ENCODE measurements at places on chromosomes 4 and X. TPM values are rescaled to one million over a fixed set of nuclear protein-coding genes. Genes with fewer than 3 reads are reported as not detected.
A peak's percentile ranks its signal among the peaks of the same experiment; 100 is the strongest.

Gene CD38
- total RNA-seq, result 75.3 TPM

- no peaks in the 10 kb centered on the region for H3K27me3 ChIP-seq
- no peaks in the 10 kb centered on the region for H3K36me3 ChIP-seq
- H3K27ac ChIP-seq, result no peak overlapping the region
- H3K4me3 ChIP-seq, result no peak overlapping the region
Measured at GRCh38 chr4:61531188-61531587, 331.1 kb downstream of the ADGRL3 start.

GRCh38 chr4:119038116-119038841, 97.4 kb upstream of the MYOZ2 start:
- H3K27ac ChIP-seq, result no peak overlapping the region
- H3K36me3 ChIP-seq, result no peaks in the 10 kb centered on the region

Gene GLUD2
- 2.9 TPM for total RNA-seq

GRCh38 chr4:25345744-25346143, 31.3 kb upstream of the ANAPC4 start:
- peaks cover 6% of the 10 kb centered on the region for H3K36me3 ChIP-seq
- peaks cover 3% of the 10 kb centered on the region for H3K4me1 ChIP-seq
- no peak overlapping the region for H3K27ac ChIP-seq
- no peak for DNase-seq
- H3K27me3 ChIP-seq, result no peaks in the 10 kb centered on the region
- H3K4me3 ChIP-seq, result no peak overlapping the region

DNA sequence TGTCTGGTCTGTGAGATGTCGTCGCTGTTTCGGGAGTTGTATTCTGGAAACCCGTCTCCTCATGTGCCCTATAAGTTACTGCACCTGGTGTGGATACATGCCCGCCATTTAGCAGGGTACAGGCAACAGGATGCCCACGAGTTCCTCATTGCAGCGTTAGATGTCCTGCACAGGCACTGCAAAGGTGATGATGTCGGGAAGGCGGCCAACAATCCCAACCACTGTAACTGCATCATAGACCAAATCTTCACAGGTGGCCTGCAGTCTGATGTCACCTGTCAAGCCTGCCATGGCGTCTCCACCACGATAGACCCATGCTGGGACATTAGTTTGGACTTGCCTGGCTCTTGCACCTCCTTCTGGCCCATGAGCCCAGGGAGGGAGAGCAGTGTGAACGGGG, 1.4 kb downstream of the USP27X start:
- peaks cover 12% of the 10 kb centered on the region for H3K4me1 ChIP-seq
- H3K27ac ChIP-seq, result no peak overlapping the region
- H3K4me3 ChIP-seq, result peak overlapping the region; percentile 13
- no peaks in the 10 kb centered on the region for H3K27me3 ChIP-seq
- peaks cover 2% of the 10 kb centered on the region for H3K36me3 ChIP-seq

Gene RXFP1
- total RNA-seq, result not detected

- H3K27me3 ChIP-seq, result no peaks in the 10 kb centered on the region
- no peak overlapping the region for H3K27ac ChIP-seq
- H3K36me3 ChIP-seq, result peaks cover 29% of the 10 kb centered on the region
- no peak for DNase-seq
- no peak overlapping the region for H3K4me3 ChIP-seq
Measured at GRCh38 chrX:44897539-44897938, 24.6 kb downstream of the KDM6A start.

- H3K36me3 ChIP-seq, result peaks cover 51% of the 10 kb centered on the region
- no peaks in the 10 kb centered on the region for H3K27me3 ChIP-seq
- no peak overlapping the region for H3K27ac ChIP-seq
Measured at GRCh38 chr4:184782731-184783373, 42.9 kb downstream of the ACSL1 start.

GRCh38 chrX:66553973-66554372, 84.9 kb downstream of the EDA2R start:
- no peaks in the 10 kb centered on the region for H3K36me3 ChIP-seq
- no peak overlapping the region for H3K27ac ChIP-seq
- no peak for DNase-seq
- no peak overlapping the region for H3K4me3 ChIP-seq

GRCh38 chr4:78953769-78954666, 14.8 kb upstream of the PAQR3 start:
- peaks cover 30% of the 10 kb centered on the region for H3K27me3 ChIP-seq
- H3K27ac ChIP-seq, result no peak overlapping the region

- no peak overlapping the region for H3K27ac ChIP-seq
- H3K4me1 ChIP-seq, result no peaks in the 10 kb centered on the region
- H3K36me3 ChIP-seq, result no peaks in the 10 kb centered on the region
- no peak for DNase-seq
- H3K27me3 ChIP-seq, result peaks cover 1% of the 10 kb centered on the region
Measured at GRCh38 chrX:69289046-69289792, 124.0 kb upstream of the PJA1 start.

DNA sequence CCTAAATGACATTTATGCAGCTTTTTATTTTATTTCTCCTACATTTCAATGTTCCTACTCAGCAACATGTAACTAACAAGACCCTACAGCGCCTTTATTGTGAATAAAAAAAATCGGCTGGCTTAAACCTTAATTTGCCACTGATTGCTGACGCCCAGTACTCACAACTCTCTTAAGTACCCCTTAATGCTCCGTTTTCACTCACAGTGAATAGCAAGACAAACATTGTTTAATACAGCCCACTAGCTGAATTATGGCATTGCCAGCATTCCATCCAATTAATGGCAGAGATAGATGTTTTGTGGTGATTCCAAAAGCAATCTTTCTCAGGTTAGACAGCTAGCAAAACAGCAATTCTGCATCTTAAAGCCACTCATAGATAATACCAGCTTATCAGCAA, 61.1 kb downstream of the PPARGC1A start:
- no peaks in the 10 kb centered on the region for H3K27me3 ChIP-seq
- DNase-seq, result no peak
- H3K36me3 ChIP-seq, result no peaks in the 10 kb centered on the region
- H3K4me1 ChIP-seq, result no peaks in the 10 kb centered on the region
- H3K27ac ChIP-seq, result no peak overlapping the region

DNA sequence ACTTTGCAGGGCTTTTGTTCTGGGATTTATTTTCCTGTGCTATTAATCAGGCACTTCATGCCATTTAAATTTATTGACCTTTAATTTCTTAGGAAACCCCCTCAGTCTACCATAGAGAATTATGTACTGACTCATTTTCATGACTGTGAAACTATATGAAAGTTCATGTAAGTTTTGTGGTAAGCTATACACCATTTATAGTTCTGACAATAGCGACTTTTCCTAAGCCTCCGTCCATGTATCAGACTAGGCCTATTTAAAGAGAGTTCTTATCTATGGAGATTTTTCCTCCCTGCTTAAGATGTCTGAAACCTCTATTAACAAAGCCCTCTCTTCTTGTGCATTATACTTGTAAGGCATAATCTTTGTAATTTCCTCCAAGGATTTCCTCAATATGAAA, 111.6 kb downstream of the AFF2 start:
- no peak for DNase-seq
- H3K4me1 ChIP-seq, result peaks cover 26% of the 10 kb centered on the region
- H3K27ac ChIP-seq, result no peak overlapping the region
- H3K27me3 ChIP-seq, result no peaks in the 10 kb centered on the region
- H3K4me3 ChIP-seq, result no peak overlapping the region
- H3K36me3 ChIP-seq, result no peaks in the 10 kb centered on the region

- H3K4me3 ChIP-seq, result no peak overlapping the region
- H3K27ac ChIP-seq, result no peak overlapping the region
- no peaks in the 10 kb centered on the region for H3K27me3 ChIP-seq
- H3K4me1 ChIP-seq, result peaks cover 29% of the 10 kb centered on the region
Measured at GRCh38 chrX:46328133-46328532, 217.1 kb downstream of the ZNF674 start.

- H3K36me3 ChIP-seq, result no peaks in the 10 kb centered on the region
- no peak overlapping the region for H3K4me3 ChIP-seq
- H3K27me3 ChIP-seq, result peaks cover 24% of the 10 kb centered on the region
- DNase-seq, result no peak
Measured at GRCh38 chr4:176308441-176308840, 11.3 kb upstream of the SPCS3 start.

Gene SPRY1
- 61.8 TPM for total RNA-seq

DNA sequence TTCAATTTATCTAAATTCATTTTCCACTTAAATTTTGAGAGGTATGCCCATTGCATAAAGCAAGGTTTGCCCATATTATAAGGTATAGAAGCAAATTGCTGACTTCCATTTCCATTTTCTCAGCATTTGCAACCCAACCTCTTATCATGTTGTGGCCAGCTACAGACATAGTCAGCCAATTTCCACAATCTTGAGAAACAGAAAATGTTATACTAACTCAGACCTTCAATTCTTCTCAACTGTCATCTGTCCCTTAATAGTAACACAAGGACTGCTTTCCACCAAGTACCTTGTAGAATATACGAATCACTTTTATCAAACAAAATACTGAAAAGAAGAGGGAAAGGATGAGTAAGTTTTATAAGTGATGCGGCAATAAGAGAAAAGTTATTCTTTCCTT, 11.2 kb upstream of the GRIA3 start:
- H3K4me3 ChIP-seq, result no peak overlapping the region
- no peaks in the 10 kb centered on the region for H3K36me3 ChIP-seq
- DNase-seq, result no peak

Gene ARHGAP24
- not detected for total RNA-seq

Gene SPANXD
- total RNA-seq, result not detected

Gene FAT4
- total RNA-seq, result not detected

DNA sequence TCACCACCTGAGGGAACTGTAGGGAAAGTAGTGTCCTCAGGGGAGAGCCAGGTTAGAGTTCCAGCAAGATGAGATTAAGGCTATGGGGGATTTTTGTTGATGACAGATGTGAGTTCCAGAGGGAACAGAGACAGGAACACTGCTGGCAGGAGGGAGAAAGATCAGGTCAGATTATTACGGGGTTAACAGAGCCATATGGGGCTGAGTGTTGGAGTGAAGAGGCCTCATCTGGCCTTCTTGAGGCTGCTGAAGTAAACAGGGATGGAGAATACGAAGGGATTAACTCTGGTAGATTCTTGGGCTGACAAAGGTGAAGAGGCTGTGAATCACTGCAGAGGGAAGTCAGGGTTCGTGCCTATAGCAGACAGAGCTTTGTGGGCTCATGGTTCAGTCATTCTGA, 47.9 kb upstream of the POU4F2 start:
- DNase-seq, result no peak
- no peaks in the 10 kb centered on the region for H3K4me1 ChIP-seq
- peaks cover 7% of the 10 kb centered on the region for H3K27me3 ChIP-seq
- no peak overlapping the region for H3K4me3 ChIP-seq
- no peaks in the 10 kb centered on the region for H3K36me3 ChIP-seq

DNA sequence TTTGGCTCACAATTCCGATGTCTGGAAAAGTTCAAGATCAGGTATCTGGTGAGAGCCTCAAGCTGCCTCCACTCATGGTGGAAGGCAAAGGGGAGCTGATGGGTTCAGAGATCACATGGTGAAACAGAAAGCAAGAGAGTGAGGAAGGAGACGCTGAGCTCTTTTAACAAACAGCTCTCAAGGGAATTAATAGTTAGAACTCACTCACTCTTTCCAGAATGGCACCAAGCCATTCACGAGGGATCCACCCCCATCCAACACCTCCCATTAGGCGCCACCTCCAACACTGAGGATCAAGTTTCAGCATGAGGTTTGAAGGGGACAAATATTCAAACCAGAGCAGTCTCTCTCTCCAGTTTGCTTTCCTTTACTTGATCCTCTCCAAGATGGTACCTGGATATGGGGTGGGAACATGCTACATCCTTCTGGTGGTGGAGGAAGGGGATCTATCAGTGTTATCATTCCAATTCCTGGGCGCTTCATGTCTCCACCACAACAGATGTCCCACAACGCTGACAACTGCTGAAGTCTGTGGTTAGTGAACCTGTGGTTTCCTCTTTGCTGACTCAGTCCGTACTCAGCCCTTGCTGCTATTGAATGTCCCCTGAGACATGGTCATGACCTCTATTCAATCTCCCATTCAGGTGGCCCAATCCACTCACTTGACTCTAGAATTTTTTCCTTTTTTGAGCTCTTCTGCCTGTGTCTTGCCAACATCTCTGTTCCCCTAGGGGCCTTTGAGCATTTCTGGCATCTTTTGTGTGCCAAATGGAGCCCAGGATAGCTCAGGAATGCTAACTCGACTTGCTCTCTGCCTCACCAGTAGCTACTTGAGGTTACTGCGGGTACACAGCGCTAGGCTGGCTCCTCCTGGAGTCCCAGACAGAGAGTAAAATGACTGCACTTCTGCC, 395.2 kb downstream of the MID1IP1 start:
- peaks cover 9% of the 10 kb centered on the region for H3K36me3 ChIP-seq
- peak overlapping the region; percentile 44 for H3K4me3 ChIP-seq
- DNase-seq, result peak; percentile 60
- H3K27ac ChIP-seq, result peak overlapping the region; percentile 92
- no peaks in the 10 kb centered on the region for H3K27me3 ChIP-seq
- H3K4me1 ChIP-seq, result peaks cover 69% of the 10 kb centered on the region

GRCh38 chr4:110164856-110165255, 33.6 kb downstream of the ELOVL6 start:
- H3K4me3 ChIP-seq, result peak overlapping the region; percentile 72
- H3K4me1 ChIP-seq, result peaks cover 39% of the 10 kb centered on the region
- H3K36me3 ChIP-seq, result peaks cover 36% of the 10 kb centered on the region
- no peaks in the 10 kb centered on the region for H3K27me3 ChIP-seq

GRCh38 chrX:149476513-149476912, 28.6 kb downstream of the IDS start:
- H3K36me3 ChIP-seq, result peaks cover 29% of the 10 kb centered on the region
- no peak for DNase-seq

GRCh38 chr4:7654550-7655445, 220.1 kb upstream of the PSAPL1 start:
- no peak overlapping the region for H3K27ac ChIP-seq
- H3K27me3 ChIP-seq, result no peaks in the 10 kb centered on the region
- peaks cover 16% of the 10 kb centered on the region for H3K4me1 ChIP-seq
- DNase-seq, result no peak

Gene PRKG2
- 0.43 TPM for total RNA-seq

Gene GPR143
- total RNA-seq, result not detected

DNA sequence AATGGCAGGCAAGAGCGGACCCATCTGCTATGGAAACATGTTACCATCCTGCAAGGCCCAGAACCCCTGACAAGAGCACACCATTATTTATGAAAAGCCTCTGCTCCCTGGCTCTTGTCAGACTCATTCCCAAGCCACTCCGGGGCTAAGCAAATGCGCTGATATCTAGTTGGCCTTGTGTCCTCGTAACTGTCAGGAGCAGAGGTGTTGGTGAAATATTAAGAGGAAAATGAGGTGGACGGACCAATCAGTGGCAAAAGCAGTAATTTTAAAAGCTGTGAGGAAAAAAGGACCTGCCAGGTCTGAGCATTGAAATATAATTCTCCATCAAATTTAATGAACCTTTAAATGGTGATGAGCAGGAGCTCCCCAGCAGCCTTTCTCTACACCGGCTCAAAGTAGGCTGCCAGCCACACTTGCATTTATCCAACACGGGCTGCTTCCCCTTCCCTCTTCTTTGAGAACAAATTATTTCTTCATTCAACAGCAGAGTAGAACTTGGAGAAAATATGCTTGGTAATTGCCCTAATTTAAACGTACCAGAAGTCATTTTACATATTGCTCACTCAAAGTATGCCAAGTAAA, 214.3 kb downstream of the RASL11B start:
- H3K27ac ChIP-seq, result no peak overlapping the region
- H3K4me3 ChIP-seq, result no peak overlapping the region
- H3K36me3 ChIP-seq, result no peaks in the 10 kb centered on the region
- DNase-seq, result no peak
- H3K27me3 ChIP-seq, result no peaks in the 10 kb centered on the region

Gene FAT1
- total RNA-seq, result 0.05 TPM
